ENCODE measurements at places on chromosomes 16 and 17. TPM values are rescaled to one million over a fixed set of nuclear protein-coding genes. Genes with fewer than 3 reads are reported as not detected.
A peak's percentile ranks its signal among the peaks of the same experiment; 100 is the strongest.

KCNAB3 gene
- total RNA-seq: 2.5 TPM

CYGB gene
- 10.2 TPM for total RNA-seq

GNAO1 gene
- 1.4 TPM for total RNA-seq

JUP gene
- 148 TPM for total RNA-seq

SULT1A4 gene
- total RNA-seq: 10.7 TPM

PHOSPHO1 gene
- 1.0 TPM for total RNA-seq

DNAI2 gene
- total RNA-seq: 2.9 TPM

TMED6 gene
- total RNA-seq: 4.2 TPM

KRTAP4-1 gene
- total RNA-seq: not detected

HES7 gene
- total RNA-seq: not detected

PDE6G gene
- 0.24 TPM for total RNA-seq

CCL4L2 gene
- total RNA-seq: 1.9 TPM

DNA sequence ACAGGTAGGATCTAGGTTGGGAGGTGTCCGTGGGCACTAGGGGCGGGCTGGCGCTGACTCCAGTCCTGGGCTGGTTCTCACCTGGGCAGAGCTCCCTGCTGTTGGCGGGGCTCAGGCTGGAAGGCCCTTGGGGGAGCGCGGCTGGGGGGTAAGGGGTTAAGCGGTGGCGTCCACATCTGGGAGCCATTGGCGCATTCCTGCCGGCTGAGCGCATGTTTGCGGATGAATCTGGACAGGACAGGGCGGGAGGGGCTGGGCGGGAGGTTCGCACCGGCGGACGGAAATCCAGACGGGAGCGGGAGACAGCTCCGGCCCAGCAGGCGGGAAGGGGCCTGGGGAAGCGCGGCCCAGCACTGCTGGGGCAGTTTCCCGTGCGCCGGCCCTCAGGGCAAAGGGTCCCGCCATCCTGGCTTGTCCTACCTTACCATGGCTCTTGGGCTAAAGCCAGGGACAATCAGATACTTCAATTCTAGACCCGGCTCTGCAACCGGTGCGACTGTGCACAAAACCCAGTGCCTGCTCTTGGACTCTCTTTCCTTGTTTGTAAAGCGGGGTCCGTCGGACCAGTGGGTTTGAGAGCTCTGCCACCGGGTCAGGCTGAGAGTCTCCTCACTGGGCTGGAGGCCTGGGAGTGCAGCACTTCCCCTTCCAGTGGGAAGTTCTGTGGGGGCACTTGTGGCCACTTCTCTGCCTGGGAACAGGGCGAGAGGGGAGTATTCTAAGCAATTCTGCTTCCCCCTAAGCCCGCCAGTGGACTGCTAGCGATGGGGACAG, 7.8 kb downstream of the RARA start:
- H3K27ac ChIP-seq: peak overlapping the region; percentile 100
- peaks cover 95% of the 10 kb centered on the region for H3K4me1 ChIP-seq
- no peaks in the 10 kb centered on the region for H3K27me3 ChIP-seq

GRCh38 chr17:41988418-41988817, 21.8 kb downstream of the CNP start:
- no peaks in the 10 kb centered on the region for H3K27me3 ChIP-seq
- peaks cover 4% of the 10 kb centered on the region for H3K4me1 ChIP-seq
- H3K27ac ChIP-seq: no peak overlapping the region
- DNase-seq: no peak
- H3K4me3 ChIP-seq: no peak overlapping the region
- H3K36me3 ChIP-seq: no peaks in the 10 kb centered on the region

- H3K27me3 ChIP-seq: no peaks in the 10 kb centered on the region
- H3K27ac ChIP-seq: peak overlapping the region; percentile 97
- peak overlapping the region; percentile 88 for H3K4me3 ChIP-seq
- peaks cover 69% of the 10 kb centered on the region for H3K4me1 ChIP-seq
- peak; percentile 85 for DNase-seq
Observed at GRCh38 chr17:8151641-8152111, 528 bp downstream of the PER1 start.

- peaks cover 9% of the 10 kb centered on the region for H3K4me1 ChIP-seq
- H3K27me3 ChIP-seq: no peaks in the 10 kb centered on the region
- peak; percentile 75 for DNase-seq
- peak within 1 kb of the TSS; percentile 20 for H3K27ac ChIP-seq
- H3K4me3 ChIP-seq: peak within 1 kb of the TSS; percentile 0
Observed at GRCh38 chr17:69141431-69142174, at the start of gene ABCA6. ABCA6 (minus strand) TSS chr17:69141895; CDS start chr17:69140703, 1,192 bp downstream.

DNA sequence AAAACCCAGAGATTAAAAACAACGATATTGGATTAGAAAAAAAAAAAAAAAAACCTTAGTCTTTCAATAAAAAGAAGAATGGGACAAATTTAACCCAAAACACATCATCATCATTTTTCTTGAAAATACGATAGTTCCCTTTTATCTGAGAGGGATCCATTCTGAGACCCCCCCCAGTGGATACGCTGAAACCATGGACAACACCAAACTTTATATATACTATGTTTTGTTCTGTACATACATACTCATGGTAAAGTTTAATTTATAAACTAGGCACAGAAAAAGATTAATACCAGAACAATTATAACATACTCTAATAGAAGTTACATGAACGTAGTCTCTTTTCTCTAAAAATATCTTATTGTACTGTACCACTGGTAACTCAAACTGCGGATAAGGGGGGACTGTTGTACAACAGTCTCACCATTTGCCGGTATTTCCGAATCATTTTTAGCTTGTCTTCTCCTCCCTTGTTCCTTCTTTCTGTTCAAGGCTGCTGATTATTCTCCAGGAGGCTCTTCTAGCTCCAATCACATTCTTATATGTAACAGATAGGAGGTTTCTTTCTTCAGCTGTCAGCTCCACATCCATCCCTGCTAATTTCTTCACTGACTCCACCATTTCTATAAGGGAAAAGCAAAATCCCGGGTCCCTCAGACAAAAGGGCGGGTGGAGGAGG, 37.0 kb downstream of the RNF135 start:
- peaks cover 11% of the 10 kb centered on the region for H3K4me1 ChIP-seq
- peak overlapping the region; percentile 59 for H3K4me3 ChIP-seq
- no peaks in the 10 kb centered on the region for H3K36me3 ChIP-seq
- peak overlapping the region; percentile 52 for H3K27ac ChIP-seq
- no peak for DNase-seq
- H3K27me3 ChIP-seq: no peaks in the 10 kb centered on the region

DNA sequence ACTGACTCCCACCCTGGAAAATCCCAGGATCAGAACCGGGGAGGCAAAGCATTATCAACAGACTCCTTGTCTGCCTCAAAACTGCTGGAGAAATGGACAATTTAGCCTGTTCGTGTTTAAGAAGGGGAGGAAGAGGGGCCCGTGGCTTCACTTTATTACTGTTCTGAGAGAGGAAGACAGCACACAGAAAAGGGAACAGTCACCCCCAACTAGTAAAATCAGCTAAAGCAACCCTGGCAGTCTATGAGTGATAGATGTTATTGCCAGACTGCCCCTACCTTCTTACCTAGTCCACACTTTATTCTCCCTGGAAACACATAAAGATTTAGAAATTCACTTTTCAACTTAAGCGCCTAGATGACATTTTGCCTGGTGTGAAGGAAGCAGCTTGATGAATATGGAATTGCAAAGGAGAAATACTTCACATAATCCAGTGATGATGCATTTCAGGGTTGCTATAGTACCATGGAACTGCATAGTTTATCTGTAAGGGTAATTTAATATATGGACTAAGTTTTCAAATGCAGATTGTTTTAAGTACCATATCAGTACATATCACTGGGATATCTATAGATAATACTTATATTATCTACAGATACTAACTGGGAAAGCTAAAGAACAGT, 36.9 kb upstream of the TRAP1 start:
- no peak overlapping the region for H3K27ac ChIP-seq
- no peaks in the 10 kb centered on the region for H3K27me3 ChIP-seq
- peaks cover 88% of the 10 kb centered on the region for H3K36me3 ChIP-seq
- H3K4me3 ChIP-seq: no peak overlapping the region

DNA sequence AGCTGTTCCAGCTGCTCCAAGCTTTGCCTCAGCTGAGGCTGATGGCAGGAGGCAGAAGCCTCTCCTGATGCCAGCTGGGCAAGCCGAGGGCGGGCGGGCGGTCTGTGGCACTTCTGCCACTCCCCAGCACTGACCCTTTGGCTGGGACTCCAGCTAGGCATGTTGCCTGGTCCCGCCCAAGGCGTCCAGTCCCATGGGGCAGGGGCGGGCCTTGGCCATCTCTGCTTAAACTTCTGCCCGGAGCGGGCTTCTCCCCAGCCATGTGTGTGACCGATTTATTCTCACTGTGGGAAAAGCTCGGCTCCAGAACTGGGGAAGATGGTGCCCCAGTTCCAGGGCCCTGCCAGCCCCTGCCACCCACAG, 349.1 kb downstream of the SEC14L1 start:
- H3K4me1 ChIP-seq: no peaks in the 10 kb centered on the region
- no peaks in the 10 kb centered on the region for H3K36me3 ChIP-seq
- peak; percentile 71 for DNase-seq

DNA sequence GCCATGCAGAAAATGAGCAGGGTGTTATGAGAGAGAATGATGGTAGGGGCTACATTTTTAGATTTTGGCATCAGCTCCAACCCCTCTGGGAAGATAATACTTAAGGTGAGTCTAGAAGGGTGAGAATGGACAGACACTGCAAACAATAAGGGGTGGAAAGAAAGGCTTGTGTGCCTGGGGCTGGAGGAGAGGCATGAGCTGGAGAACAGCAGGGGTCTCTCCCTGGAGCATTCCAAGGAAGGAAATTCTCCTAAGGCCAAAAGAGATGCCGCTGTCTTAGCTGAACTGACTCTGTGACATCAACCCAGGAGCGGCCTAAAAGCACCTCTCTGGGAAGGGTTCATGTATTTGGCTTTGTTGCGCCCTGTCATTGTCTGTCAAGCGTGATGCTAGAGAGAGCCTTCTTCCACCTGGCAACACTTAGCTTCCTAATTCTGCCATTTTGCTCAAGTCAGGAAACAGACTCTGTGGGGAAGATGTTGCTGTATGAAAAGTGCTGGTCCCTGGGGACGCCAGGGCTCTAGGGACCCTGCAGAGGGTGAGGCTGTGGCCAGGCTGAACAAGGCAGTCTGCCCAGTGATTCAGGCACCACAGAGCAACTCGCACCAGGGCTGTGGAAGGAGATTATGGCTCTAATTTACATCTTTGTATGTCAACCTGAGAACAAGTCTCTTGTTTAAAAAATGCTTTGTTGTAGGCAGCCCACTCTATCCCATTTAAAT, 225.7 kb downstream of the CBLN1 start:
- no peak for DNase-seq
- H3K36me3 ChIP-seq: no peaks in the 10 kb centered on the region
- no peak overlapping the region for H3K27ac ChIP-seq
- H3K4me3 ChIP-seq: no peak overlapping the region
- H3K27me3 ChIP-seq: no peaks in the 10 kb centered on the region

DNA sequence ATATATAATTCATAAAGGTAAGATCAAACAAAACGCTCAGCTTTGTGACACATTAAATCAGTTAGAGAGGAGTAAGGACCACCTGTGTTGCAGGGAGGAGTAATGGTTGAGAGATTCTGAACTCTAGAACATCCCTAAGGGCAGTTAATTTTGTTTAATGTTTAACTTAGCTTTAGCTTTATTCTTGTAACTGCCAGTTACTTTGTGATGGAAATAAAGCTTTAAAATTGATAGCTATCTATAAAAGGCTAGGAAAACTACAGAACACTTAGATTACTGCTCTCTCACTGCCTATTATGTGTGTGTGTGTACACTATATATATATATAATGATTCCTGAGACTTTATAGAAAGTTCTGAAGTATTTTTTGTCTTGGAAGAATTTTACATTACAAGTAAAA, 37.8 kb downstream of the PTRH2 start:
- H3K36me3 ChIP-seq: peaks cover 89% of the 10 kb centered on the region
- peaks cover 29% of the 10 kb centered on the region for H3K4me1 ChIP-seq
- no peak for DNase-seq

Data from left lung (tissue), 14 donors.